ENCODE measurements at places on chromosomes 3 and 15.

- no peak for DNase-seq
Measured at GRCh38 chr15:74121039-74121438, 9.3 kb upstream of the ISLR2 start.

DNA sequence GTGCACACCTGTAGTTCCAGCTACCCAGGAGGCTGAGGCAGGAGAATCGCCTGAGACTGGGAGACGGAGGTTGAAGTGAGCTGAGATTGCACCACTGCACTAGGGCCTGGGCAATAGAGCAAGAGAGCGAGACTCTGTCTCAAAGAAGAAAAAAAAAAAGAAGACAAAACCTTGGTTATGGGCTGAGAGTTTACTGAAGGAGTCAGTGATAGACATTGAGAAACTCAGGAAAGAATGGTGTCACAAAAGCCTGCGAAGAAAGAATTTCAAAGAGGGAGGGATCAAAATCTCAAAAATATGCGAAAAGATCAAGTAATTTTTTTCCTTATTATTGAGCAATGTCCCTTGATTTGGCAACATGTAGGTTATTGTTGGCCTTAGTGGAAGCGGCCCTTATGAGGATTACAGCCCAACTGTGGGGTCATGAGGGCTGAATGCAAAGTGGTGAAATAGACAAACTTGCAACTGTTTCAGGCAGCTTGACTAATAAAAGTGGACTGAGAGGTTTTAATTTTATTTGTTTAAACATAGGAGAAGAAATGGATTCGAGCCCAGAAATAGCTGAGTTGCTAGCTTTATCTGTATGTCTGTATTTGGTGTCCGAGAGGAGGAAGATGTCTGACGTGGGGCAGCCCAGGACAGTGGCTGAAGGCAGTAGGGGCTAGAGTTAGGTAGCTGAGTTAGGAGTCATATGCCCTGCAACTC is 18.8 kb upstream of the CELF6 start:
- DNase-seq: no peak

DNA sequence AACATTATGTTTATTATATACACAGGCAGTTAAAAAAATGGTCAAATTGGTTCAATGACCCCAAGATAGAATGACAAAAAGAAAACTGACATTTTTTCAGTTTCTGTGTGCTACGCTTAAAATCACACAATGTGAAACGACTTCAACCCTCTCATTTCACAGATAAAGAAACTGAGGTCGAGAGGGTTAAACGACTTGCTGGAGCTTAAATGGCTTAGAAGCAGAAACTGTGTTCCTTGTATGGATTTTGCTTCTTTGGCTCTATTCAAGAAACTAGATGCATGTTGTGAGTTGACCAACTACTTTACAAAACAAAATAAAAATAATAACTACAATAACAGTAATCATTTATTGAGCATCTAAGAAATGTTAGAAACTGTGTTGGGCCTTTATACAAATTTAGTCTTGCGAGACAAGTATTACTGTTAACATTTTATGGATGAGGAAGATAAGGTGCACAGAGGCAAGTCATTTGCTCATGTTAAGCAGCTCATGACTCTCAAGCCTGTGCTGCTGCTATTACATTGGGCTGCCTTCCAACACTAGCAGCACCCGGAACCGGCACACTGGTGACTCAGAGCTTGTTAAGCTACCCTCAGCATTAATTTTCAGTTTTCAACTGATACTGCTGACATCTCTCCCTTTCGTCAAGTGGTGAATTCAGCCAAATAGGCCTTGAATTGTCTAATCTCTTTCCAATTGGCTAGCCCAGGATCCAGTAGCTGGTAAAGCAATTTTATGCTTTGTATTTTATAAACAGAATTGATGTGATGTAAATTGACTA is 487.6 kb downstream of the NAALADL2 start:
- no peak for DNase-seq

GRCh38 chr15:81728726-81729125 is 317.1 kb downstream of the MEX3B start:
- no peak for DNase-seq

GRCh38 chr3:129602730-129603560 is 3.5 kb downstream of the PLXND1 start:
- no peak for DNase-seq

GRCh38 chr15:78673476-78673875 is 32.5 kb upstream of the CHRNB4 start:
- DNase-seq: no peak

DNA sequence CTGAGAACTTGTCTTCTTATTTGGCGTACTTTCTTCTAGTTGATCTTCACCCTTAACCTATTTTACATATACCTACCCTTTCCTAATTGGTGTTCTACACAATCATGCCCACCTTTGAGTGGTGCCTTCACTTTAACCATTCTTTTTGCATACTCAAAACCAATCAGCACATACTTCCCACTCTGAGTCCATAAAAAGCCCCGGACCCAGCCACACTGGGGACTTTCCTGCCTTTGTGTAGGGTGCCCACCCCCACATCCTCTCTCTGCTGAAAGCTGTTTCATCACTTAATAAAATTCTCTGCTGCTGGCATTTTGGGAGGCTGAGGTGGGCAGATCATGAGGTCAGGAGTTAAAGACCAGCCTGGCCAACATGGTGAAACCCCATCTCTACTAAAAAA is 15.9 kb upstream of the CHST2 start:
- no peak for DNase-seq

GRCh38 chr3:178669758-178670157 is 133.5 kb downstream of the KCNMB2 start:
- no peak for DNase-seq

GRCh38 chr15:75200765-75201615 is 692 bp upstream of the C15orf39 start:
- peak; percentile 77 for DNase-seq
